Activated CD8-positive, alpha-beta memory T cell treated with anti-CD3 and anti-CD28 coated beads for 1 hour (primary cell): ENCODE measurements at places on chromosomes 3 and 15.

DNA sequence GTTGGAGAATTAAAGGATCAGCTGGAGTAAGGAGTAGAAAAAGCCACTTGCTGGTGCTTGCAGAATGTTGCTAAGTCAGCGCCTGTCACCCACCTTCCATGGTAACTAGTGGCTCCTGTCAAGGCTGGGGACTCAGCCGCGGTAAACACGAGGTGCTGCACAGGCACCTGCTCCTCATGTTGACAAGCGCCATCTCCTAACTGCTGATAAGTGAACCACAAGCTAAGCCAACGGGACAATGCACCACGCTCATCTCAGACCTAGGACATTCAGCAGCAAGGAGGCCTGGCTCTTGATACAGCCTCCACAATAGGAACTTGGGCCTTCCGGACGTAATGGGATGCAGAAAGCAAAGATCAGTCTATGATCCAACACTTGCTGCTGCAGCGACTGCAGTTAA, 264.4 kb downstream of the OCA2 start:
- DNase-seq: no peak

DNA sequence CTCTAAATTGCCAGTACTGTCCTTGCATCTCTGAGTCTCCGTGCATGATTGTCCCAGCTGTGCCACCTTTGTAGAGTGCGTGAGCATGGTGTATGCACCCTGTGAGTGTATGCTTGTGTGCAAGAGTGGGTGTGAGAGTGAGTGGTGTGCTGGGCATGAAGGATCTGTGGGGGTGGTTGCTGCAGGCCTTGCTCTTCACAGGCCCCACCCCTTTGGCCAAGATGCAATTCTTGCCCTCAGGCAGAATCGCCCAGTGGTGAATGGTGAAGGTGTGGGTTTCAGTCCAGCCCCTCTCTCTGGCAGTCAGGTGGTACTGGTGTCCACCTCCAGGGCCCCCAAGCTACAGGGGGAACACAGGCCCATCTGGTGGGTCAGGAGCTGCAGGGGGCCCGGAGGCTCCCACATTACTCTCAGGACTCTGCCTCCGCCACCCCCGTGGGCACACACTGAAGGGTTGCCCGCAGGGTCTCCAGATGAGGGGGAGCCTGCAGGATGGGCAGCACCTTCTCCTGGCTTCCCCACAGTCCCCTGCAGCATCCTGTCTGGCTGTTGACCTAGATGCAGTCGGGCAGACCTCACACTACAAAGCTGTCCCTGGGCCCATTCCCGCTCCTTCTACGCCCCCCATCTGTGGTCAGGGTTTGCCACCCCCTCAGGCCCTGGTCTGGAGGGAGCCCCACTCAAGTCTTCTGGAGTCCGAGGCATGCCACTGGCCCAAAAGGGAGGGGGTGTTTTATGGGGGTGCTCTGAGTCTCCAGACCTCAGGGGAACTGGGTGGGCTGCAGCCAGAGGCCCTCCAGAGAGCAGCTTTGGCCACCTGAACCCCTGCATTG, 8.3 kb upstream of the ROPN1B start:
- DNase-seq: no peak

GRCh38 chr3:135314237-135314636, 519.2 kb downstream of the EPHB1 start:
- no peak for DNase-seq

- DNase-seq: no peak
These were observed 251.5 kb downstream of the GABRG3 start for GRCh38 chr15:27222479-27222878.

DNA sequence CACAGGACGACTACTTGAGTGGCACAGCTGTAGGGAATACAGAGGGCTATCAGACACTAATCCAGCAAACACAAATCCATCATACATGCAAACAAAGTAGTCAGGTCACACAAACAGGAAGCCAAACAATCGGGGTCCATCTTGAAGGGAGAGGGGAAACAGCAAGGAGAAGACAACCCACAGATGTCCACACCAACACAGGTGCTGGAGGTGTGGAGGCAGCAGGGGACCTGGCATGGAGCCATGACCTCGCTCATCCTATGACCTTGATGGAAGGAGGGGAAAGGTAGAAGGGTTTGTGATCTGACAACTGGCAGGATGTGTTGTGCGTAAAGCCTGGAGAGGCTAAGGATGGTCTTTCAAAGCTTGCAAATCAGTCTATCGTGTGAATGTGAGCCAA, 39.9 kb upstream of the SKOR1 start:
- DNase-seq: no peak

DNA sequence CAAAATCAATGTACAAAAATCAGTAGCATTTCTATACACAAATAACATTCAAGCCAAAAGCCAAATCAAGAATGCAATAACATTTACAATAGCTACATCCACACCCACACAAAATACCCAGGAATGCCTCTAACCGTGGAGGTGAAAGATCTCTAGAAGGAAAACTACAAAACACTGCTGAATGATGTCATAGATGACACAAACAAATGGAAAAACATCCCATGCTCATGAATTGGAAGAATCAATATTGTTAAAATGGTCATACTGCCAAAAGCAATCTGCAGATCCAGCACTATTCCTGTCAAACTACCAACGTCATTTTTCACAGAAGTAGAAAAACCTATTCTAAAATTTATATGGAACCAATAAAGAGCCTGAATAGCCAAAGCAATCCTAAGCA, 143.7 kb downstream of the SLCO3A1 start:
- DNase-seq: no peak

DNA sequence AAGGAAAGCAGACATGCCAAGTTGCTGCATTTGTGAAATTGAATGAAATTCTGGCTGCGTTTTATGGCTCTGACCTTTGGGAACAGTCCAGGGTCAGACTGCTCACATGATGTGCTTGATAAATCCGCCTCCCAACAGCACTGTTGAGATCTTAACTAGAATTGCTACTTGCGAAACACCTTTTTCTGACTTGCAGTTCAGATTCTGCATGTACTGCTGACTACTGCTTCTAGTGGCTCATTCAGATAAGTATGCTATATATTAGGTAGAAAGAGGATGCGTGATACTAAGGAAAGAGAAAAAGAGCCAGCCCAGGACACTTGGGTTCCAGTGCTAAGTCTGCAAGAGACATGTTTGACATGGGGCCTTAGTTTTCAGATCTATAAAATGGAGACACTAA, 129.4 kb downstream of the LPP start:
- no peak for DNase-seq

- DNase-seq: no peak
These were observed 93.8 kb downstream of the MYRIP start for GRCh38 chr3:39903253-39903652.

DNA sequence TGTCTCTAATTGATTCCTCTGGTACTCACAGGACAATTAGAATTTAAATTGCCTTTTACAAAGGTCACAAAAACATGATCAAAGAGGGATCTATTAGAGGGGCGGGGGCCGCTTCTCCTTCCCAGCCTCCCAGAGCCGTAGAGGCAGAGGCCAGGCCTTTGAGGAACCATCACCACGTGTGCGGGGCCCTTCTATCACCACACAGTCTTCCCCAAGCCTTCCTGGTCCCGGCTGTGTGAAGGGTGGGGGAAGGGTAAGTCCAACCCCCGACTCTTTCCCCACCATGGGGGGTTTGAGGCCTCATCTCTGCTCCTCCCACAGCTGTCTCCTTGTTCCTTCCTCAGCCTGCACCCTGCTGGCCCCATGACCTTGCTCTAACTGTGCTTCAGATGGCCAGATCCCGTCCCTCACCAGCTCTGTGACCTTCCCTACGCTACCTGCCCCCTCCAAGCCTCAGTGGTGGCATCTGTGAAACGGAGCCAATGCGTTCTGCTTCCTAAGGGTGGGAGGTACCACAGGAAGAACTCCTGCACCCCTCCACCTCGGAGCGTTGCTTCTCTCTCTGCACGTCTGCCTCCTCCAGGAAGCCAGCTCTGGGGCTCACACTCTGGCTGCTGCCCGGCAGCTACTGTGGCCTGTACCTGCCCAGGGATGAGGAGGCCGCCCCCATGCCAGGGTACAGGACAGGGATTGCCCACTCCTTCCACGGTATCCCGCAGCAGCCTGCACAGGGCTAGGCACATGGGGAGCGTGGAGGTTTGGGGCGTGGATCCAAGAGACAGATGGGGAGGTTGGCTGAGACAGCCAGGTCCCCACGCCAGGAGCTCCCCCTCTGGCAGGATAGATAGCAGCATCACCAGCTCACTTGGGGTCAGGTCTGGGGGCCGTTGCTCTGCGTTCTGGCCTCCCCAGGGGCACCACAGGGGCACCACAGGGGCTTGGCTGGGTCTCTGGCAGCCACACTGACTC, 83.8 kb downstream of the LINGO1 start:
- DNase-seq: no peak

DNA sequence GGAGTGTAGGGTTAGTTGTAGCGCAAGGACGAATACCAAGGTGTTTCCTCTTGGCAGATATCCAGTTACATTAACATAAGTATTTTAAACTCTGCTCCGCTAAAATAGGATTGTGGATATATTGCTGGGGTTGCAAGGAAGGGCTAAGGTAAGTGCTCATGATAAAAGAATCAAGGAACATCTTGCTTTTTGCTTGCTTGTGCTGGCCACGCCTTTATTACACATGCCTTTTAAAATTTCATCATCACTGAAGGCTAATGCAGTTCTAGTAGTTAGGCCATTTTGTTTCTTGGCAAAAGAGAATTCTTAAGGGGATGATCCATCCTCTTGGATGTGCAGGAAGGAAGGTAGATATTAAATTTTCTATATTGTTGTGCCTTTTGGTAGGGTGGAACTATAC, 415.6 kb upstream of the TPM1 start:
- no peak for DNase-seq

GRCh38 chr3:111087924-111088469, 16.4 kb downstream of the NECTIN3 start:
- no peak for DNase-seq

DNA sequence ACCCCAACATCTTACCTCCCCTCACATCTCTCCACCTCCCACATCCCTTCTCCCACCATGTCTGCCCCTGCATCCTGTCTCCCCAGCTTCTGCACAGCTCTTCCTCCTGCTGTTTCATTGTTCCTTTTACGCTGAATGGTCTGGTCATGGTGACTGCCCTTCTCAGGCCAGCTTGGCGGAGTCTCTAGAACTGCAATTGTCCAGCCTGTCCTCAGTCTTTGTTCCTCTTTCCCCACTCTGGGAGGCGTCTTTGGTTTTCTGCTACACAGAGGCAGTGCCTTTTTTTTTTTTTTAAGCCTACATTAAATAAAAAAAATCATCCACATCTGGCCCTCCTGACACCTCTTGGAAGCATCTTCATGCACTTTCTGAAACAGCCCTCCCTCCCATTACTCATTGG, 49.1 kb upstream of the SEC22A start:
- no peak for DNase-seq

- no peak for DNase-seq
These were observed 515.2 kb downstream of the NTRK3 start for GRCh38 chr15:87741350-87741749.
